Renal cortical epithelial cell (primary cell): ENCODE measurements at places on chromosomes 13 and 19. TPM values are rescaled to one million over a fixed set of nuclear protein-coding genes. Genes with fewer than 3 reads are reported as not detected.

Gene RPL13A
- 962 and 2,738 TPM in 2 replicates for total RNA-seq

- DNase-seq, result no peak
These were observed 232.1 kb downstream of the TM9SF2 start for GRCh38 chr13:99733346-99733745.

- no peak for DNase-seq
These were observed 31.0 kb downstream of the CAPN12 start for GRCh38 chr19:38713227-38713649.

DNA sequence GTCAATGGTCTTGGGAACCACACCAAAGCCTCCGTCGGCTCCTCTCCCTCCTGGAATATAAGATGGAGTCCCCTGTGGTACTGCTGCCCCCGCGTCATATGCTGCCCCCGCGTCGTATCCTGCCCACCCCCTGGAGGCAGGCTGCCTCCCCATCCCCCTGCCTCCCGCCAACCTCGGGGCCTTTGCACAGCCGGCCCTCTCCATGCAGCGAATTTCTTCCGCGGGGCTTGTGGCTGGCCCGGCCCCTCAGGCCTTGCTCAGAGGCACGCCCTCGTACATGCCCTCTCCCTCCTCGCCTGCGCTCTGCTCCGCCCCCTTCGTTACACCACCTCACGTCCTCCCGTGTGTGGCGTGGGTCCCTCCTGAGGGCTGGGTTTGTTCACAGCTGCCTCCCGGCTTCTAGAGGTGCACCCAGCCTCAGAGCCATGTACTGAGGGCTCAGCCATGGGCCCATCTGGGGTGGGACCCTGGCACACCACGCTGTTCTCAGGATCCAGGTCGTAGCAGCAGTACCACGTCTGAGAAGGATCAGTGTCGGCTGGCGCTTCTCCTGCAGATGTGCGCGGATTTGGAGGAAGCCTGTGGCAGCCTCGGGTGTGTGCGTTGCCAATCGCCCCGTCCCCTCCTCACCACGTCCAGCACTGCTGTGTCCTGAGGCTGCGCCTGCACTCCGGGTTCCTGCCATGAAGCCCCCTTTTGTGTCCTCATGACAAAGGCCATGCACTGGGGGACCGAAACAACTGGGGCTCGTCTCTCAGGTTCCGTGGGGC is 47.7 kb downstream of the MCF2L start:
- no peak for DNase-seq
